Activated CD4-positive, alpha-beta memory T cell treated with anti-CD3 and anti-CD28 coated beads, Interleukin-2, amount 10 ng/mL, durations not matched to agents 7 days and 5 days (primary cell): ENCODE measurements at places on chromosomes 2 and 18. TPM values are rescaled to one million over a fixed set of nuclear protein-coding genes. Genes with fewer than 3 reads are reported as not detected.

Gene ERFE
- not detected for total RNA-seq

Gene CFAP65
- total RNA-seq = not detected

Gene EFEMP1
- total RNA-seq = not detected

Gene BCL11A
- total RNA-seq = not detected

Gene POTEI
- total RNA-seq = not detected

Gene PRKAG3
- not detected for total RNA-seq

Gene AQP12A
- total RNA-seq = not detected

Gene ST8SIA3
- total RNA-seq = not detected

Gene REG3A
- total RNA-seq = not detected

Gene SETBP1
- total RNA-seq = 15.8 TPM

Gene HOXD13
- not detected for total RNA-seq

Gene CNOT9
- 77.1 TPM for total RNA-seq

Gene GKN1
- total RNA-seq = not detected

Gene IL1F10
- total RNA-seq = not detected

Gene NBEAL1
- 11.6 TPM for total RNA-seq

Gene BMPR2
- total RNA-seq = 10.6 TPM

Gene PTRHD1
- 25.5 TPM for total RNA-seq

Gene ANKRD29
- total RNA-seq = not detected

Gene C1QL2
- total RNA-seq = not detected

Gene PROKR1
- not detected for total RNA-seq

Gene PJVK
- 1.1 TPM for total RNA-seq

Gene C2orf80
- total RNA-seq = not detected

Gene DSC2
- not detected for total RNA-seq

Gene REEP1
- not detected for total RNA-seq

Gene KRTCAP3
- total RNA-seq = 10.1 TPM

Gene NOSTRIN
- total RNA-seq = not detected

Gene ATP6V1C2
- not detected for total RNA-seq

Gene PPP1R1C
- total RNA-seq = not detected
